ENCODE measurements at places on chromosomes 5 and 9.

DNA sequence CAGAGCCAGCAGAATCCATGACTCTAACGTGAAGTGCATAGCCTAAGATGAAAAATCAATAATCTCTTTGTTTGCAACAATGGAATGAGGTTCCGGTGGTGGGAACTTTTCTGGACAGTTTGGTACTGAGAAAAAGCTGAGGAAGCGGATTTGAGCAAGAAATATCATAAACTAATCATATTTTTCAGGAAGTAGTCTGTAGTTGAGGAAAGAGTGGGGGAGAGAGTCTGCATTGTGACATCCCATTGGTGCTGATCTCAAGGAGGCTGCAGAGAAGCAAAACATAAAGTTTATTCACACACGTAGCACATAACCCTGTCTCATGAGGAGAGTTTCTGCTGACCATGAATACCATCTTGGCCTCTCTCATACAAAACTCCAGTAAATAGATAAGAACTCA is 15.8 kb upstream of the FCHO2 start:
- DNase-seq, result no peak

GRCh38 chr9:126486276-126486675 is 127.5 kb upstream of the LMX1B start:
- no peak for DNase-seq

GRCh38 chr9:110810262-110810976 is 141.8 kb downstream of the MUSK start:
- no peak for DNase-seq

DNA sequence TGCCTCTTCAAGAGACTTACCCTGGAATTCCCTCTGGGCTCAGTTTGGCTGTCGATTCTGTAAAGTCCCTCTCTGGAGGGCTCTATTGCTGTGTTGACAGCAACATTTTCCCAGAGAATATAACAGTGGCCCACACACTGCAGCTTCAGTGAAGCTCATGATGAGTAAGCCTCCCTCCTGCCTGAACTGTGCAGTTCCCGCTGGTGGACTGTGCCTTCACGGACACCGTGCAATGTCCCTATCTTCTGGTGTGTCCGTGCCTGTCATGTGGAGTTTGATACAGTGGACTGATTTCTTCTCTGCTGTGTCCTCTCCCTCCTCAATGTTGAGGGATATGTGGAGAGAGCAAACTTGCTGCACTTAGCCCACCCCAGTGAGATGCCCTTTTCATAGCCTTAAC is 109.0 kb downstream of the NTRK2 start:
- DNase-seq, result no peak

- DNase-seq, result no peak
Measured at GRCh38 chr5:122220511-122220910, 91.2 kb downstream of the ZNF474 start.

- peak; percentile 78 for DNase-seq
Measured at GRCh38 chr5:146690880-146691355, 174.9 kb upstream of the GPR151 start.

GRCh38 chr5:89229331-89230070 is 346.5 kb upstream of the MEF2C start:
- DNase-seq, result no peak

- no peak for DNase-seq
Measured at GRCh38 chr5:134242146-134242545, 16.3 kb upstream of the PPP2CA start.

DNA sequence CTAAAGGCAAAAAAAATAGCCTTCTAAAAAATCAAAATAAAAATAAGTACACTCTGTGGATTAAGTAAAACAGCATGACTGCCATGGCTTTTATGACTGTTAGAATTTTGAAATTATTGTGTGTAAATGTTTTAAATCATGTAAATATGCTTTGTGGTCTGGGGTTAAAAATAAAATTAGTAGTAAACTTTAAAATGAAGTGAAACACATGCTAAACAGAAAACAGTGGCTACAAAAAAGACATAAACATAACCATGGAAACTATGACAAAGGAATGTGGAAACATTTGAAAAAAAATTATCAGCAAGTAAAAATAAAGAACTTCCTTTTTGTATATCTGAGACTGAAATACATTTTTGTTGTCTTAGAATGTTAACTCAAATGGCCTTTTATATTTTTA is 134.5 kb upstream of the SPEF2 start:
- DNase-seq, result no peak

- no peak for DNase-seq
Measured at GRCh38 chr5:160966921-160967320, 114.9 kb upstream of the ATP10B start.

DNA sequence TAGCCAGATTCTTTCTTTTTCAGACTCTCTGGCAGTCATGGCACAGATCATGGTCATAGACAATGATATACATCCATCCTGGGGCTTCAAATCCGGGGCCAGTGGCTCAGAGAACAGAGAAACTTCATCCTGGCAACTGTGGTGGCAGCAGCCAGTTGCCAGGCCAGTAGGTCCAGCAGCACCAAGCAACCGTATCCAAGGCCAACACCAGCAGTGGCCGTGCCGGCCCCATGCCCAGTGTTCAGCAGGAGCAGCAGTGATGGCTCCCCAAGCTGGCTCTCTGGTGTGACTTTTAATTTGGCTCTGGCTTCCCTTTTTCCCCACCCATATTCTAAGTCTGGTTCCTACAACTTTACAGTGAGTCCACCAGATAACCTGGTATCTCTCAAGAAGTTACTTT is 300.5 kb downstream of the DEPDC1B start:
- no peak for DNase-seq

GRCh38 chr9:2109069-2109650 is 94.0 kb downstream of the SMARCA2 start:
- no peak for DNase-seq

DNA sequence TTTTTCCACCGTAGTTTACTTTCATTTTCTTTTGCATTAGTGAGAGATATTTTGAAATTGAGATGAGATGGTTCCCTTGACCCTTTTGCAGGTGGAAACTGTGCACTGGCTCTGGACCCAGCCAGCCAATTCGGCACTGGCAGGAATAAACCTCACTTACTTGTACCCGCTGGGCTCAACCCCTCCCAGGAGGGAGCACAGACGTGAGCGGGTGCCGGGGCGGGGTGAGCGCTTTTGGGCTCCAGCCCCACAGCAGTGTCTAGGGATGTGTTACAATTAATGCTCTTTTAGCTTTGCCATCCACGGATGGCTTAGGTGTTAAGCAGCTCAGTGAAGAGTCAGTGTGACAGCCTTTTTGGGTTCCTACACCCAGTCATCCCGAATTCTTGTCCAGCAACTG is 766.1 kb upstream of the CHD1 start:
- DNase-seq, result no peak

GRCh38 chr5:141519605-141520565 is 31.0 kb downstream of the PCDHGC5 start:
- no peak for DNase-seq

- no peak for DNase-seq
Measured at GRCh38 chr9:93011114-93011513, 47.4 kb upstream of the SUSD3 start.

DNA sequence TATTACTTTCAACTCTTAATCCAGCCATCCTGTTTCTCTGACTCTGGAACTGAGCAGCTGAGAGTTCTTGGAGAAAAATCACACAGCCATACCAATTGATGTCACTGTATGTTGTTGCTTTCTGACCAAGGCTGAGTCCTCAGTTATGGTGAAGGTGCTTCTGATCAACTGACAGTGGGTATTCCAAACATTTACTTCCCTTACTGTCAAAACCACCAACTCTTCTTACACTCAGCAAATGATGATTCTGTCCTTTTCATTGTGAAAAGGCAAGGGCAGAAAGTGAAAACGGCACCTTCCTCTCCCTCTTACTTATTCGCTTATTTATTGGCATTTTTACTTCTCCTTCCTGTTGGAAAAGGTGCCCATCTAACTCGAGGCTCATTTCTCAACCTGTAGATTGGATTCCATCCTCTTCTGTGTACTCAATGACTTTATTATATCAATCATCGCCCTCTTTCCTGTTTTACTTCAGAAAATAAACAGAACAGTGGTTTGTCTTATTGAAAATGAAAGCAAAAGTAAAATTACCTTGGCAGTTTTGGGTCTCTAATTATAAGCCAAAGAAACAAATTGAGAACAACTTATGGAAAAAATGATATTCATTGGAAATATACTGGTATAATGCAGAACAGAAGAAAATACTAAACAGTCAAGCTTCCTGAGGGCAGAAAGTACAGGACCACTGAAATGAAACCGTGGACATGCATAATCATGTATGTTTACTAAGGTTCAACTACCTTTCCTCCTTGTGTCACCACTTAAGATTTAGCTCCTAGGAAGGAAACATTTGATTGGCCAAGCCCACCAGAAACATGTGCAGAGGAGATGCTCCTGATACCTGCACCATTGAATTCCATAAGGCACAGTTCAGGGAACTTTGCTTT is 104.5 kb upstream of the CHD1 start:
- DNase-seq, result no peak

DNA sequence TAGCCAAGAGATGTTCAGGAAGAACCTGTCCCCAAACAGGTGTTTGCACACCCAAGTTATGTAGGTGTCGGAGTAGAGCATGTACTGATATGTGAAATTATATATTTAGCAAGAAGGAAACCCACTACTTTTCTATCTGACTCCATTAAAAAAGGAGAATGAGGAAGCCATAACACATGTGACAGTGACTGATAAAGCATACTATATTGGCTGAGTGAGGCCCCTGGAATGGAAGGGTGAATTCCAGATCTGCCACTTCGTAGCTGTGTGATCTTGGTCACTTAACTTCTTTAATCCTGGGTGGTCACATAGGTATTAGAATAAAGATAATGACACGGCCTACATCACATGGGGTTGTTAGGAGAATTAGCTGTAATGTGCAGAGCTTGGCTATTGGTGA is 116.0 kb upstream of the MAN2A1 start:
- DNase-seq, result no peak

DNA sequence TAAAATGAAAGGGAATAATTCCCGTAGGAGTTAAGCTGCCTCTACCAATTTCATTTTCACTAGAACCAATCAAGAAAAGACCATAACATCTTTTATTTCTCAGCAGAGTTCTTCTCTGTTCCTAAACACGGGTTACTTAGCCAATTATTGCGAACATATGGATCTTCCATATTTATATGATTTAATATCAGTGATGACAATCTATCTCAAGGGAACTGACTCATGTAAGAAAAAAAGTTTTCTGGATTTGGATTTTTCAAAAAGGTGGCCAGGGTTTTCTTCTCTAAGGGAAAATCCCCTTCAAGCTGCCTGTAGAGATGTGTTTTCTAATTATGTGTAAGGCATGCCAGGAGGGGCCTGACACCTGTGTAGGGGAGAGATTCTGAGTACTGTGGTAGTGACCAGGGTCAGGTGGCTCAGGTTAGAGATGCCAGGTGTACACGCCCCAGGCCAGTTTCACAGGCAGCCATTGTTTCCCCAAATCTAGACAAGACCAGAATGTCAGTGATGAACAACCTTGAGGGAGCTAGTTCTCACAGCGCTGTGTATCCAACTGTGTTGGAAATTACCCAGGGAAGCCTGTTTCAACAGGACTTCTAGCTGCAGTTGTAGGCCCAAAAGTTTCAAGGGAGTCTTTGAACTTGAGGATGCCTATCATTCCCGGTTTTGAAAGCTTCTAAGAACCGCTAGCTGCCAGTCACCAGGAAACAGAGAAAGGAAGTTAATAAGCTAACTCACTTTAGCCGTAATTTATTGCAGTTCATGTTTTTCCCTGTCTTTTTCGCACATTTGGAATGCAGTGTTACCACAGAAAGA is 572.5 kb upstream of the RGMB start:
- no peak for DNase-seq

DNA sequence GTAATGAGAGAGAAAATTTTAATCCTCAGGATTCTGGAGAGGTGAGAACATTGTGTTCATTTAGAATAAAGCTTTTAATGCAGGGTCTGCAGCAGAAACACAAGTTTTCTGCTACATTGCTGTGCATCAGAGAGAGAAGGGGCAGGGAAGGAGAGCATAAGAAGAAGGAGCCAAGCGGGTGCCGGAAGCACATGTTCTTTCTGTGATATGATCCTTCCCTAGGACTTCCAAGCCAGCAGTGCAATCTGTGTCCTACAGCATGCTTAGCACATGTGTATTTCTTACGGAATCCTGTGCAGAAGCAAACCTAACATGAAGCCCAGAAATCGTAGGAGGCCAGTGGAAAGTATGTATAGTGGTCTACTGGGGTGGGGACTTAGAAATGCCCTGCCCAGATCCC is 458.3 kb upstream of the BRINP1 start:
- DNase-seq, result no peak

- no peak for DNase-seq
Measured at GRCh38 chr5:142545650-142546322, 140.1 kb downstream of the FGF1 start.

- no peak for DNase-seq
Measured at GRCh38 chr5:29304545-29304944, 1888.9 kb upstream of the CDH6 start.

DNA sequence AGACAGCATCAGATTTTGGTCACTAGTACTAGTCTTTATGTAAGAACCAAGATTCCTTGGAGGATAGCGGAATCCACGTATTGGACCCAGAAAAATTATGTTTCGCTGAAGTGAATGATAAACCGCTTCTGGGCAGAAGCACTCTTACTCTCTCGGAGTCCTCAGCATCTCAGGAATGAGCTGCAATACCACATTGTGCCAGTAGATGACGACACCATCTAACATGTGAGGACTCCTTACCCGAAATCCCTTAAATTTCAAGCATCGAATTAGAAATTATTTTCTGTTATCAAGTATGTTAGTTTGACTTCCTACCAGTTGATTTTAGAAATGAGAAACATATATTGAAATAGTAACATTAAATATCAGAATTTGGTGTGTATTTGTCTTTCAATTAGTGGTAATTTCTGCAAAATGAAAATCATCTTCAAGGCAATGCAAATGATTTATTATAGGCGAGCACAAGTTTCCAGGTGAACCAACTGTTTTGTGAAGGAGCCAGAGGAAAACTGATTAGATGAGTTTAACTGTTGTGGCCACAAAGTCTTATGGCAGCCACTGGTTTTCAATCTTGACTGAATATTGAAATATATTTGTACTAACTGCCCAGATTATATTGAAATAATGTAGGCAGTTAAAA is 66.0 kb upstream of the CAMK4 start:
- peak; percentile 13 for DNase-seq

GRCh38 chr5:36908544-36909260 is 32.1 kb downstream of the NIPBL start:
- no peak for DNase-seq

DNA sequence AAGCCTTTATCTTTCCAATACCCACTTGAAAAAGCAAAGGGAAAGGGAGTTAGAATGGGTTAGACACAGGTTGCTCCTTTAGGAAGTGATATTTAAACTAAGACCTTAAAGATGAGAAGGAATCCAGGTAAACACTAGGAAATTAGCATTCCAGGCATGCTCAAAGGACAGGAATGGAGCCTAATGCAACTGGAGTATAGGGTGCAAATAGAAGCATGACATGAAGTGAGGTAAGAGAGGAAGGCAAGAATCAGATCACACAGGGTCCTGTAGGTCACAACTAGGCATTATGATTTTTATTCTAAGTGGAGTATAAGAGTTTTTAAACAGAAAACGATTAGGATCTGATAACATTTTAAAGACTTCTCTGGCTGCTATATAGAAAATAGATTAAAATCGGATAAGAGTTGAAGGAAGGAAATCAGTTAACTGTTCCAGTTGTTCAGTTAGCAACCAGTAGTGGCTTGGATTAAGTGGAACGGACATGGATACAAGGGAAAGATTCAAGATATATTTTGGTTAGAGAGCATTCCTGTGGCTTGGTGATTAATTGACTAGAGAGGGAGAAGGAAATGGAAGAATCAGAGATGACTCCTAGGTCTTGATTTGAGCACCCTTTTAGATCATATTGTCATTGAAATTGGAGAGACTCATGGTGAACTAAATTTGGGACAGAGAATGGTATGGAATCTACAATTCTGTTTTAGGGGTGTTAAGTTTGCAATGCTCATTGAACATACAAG is 95.9 kb downstream of the FBXO4 start:
- no peak for DNase-seq

GRCh38 chr9:128087262-128087661 is 19.2 kb downstream of the SLC25A25 start:
- DNase-seq, result no peak

Measured in NCI-H2171 (cell line).